ENCODE measurements at places on chromosomes 6 and 20.

DNA sequence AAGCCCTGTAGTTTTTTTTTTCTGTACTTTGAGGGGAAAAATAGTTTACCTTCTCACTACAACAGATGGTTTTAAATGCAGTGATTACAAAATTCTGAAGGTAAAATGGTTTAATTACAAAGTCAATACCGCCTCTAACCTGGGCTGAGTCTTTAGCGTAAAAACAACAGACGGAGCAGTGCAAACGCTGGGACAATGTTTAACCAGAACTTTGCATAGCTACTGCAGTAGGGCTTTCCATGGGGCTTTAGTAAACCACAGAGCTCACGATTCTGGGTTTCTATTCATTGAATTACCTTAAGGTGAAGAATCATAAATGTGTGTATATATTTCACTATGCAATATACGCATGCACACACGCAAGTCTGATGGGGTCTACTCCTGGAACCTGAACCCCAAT, 77.9 kb downstream of the RFX6 start:
- DNase-seq = no peak

DNA sequence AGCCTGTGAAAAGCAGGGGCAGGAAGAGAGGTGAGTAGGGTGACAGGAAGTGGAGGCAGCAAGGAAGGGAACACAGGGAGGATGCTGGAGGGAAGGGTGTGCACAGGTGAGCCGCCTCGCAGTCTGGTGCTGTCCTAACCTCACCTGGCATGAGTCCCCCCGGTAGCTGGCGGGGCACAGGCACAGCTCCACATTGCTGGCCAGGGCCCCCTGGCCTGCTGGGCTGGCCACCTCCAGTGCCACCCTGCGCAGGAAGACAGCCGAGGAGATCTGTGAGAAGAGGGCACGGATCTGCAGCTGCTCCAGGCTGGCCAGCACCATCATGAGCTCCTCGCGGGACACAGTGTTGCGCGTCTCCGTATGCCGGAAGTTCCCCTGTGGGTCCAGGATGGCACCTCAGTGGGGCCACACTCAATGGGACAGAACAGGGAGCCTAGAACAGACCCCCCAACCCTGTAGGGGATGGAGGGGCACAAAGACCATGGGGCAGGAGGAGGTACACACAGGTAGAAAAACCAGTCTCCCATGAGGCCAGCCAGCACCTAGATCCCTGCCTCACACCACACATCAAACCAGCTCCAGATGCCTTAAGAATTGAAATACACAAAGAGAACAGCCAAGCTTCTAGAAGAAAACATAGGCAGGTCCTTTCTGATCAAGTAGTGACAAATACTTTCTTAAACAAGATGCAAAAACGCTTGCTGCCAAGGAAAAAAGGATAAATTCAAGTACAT, 22.5 kb downstream of the ADRM1 start:
- DNase-seq = no peak

GRCh38 chr6:56668158-56668557, 25.5 kb upstream of the DST start:
- DNase-seq = no peak

DNA sequence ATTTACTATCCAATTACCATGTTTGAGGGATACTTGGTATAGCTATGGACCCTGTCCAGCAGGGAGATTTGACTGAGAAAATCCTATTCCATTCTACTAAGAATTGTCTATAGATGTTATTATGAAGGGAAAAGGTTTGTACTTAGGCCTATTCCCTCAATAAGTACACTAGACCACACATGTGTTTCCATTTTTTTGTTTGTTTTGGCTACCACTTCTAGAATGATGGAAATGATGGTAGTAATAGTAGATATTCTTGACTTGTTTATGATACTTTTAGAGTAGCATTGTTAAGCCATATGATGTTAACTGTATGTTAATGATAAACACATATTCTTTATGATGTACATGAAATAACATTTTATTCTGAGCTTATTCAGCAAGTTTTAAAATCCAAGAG, 144.8 kb downstream of the OGFRL1 start:
- no peak for DNase-seq

DNA sequence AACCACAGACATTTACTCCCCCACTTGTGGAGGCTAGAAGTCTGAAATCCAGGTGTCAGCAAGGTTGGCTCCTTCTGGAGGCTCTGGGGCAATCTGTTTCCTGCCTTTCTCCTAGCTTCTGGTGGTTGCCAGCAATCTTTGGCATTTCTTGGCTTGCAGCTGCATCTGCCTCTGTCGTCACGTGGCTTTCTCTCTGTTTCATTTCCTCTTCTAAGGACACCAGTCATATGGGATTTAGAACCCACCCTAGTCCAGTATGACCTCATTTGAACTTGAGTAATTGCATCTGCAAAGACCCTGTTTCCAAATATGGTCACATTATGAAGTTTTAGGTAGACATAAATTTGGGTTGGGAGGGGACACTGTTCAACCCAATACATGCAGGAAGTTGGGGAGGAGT, 56.2 kb upstream of the EPB41L1 start:
- DNase-seq = no peak

GRCh38 chr6:159762681-159763293, 942 bp downstream of the ACAT2 start:
- no peak for DNase-seq

- peak; percentile 40 for DNase-seq
Measured at GRCh38 chr6:42766163-42766670, 15.6 kb upstream of the BICRAL start.
